ENCODE measurements at places on chromosomes 2 and 18.

DNA sequence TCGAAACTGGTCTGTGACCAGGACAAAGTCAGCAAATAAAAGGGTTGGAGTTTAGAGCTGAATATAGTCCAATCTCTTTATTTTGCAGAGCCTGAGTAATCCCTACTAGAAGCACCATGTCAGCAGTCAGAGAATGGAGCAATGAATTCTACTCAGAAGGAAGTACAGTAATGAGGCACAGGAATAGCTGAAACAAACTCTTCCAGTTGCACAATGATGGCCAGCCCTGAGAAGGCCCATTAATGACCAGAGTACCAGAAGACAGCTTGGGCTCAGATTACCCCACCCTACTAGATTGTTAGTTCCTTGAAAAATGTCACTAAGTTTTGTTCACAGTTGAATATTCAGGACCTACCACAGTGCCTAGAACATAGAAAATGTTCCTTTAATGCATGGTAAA lies 40.3 kb upstream of the SCG2 start:
- no peak for DNase-seq

- no peak for DNase-seq
Measured at GRCh38 chr2:100928235-100928634, 73.9 kb upstream of the RPL31 start.

- DNase-seq = no peak
Measured at GRCh38 chr2:71813807-71814470, 333.7 kb downstream of the CYP26B1 start.

DNA sequence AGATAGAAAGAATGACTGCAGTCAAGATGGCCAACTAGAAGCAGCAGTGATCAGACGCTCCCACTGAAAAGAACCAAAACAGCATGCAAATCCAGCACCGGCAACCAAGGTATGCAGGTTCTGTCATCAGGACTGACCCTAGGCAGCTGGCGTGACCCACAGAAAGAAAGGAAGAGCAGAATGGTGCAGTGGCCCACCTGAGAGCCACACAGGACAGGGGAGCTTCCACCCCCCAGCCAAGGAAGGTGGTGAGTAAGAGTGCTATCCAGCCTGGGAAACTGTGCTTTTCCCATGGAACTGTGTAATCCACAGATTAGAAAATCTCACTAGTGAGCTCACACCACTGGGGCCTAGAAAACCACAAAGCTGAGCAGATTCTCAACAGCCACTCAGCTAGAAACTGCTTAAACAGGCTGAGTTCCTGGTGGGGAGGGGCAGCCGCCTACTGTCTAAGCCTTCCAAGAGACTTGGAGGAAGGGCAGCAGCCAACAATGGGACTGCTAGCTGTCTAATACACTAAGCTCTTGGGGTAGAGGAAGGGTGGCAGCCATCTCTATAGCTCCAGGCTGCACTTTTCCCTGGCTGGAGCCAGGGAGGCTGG lies 127.9 kb downstream of the EVA1A start:
- DNase-seq = no peak

DNA sequence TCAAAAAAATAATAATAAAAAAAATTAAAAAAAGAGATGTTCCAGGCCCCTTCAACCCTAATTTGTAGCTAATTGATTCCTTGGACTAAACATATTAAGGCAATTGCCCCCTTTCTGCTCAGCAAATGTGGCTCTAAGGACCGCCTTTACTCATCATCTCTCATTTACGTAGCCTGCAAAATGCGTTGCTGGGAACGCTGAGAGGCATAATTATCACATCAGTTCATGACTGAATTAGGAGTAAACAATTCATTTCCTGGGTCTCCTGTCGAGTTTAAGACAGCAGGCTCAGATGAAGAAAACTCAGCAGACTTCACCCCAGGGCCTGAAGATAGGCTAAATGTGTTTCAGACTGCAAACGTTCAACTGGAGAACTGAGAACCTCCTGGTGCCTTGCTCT lies 413.5 kb downstream of the NBAS start:
- no peak for DNase-seq

DNA sequence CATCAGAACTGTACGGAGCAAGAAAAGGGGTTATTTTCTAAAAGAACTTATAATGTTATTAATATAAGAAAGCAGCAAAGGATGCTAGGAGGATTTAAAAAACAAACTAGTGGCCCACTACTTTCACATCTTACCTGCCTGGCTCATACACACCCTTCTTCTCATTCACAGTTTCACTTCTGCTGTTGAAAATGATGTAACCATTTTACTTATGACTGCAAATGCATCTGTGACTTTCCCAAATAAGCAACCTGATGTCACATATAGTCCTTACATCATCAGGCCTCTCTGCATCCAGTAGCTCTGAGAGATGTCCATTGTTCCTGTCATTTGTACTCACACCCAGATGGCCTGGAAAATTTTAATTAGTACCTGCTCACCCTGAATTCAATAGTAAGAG lies 101.8 kb upstream of the MYO3B start:
- no peak for DNase-seq

DNA sequence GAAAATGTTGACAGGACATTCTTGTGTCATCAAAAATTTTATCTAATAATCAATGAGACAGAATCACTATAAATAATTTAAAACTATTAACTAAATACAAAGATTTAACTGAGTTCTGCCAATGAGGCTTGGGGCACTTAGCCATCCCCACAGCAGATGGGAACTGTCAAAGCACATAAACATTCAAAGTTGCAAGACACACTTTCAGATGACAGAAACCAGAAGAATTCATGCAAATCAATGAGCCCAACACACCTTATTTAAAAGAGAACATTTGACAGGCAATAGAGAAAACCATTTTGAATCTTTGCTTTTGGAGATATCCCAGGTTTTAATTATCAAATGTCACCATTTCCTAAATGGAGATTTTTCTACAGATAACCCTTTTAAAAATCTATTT lies 566.2 kb downstream of the IRS1 start:
- no peak for DNase-seq

- no peak for DNase-seq
Measured at GRCh38 chr2:94880507-94880906, 9.3 kb downstream of the TEKT4 start.

- no peak for DNase-seq
Measured at GRCh38 chr18:38981389-38981788, 1415.8 kb upstream of the CELF4 start.

Data from smooth muscle cell of the brain vasculature (primary cell).